Dorsolateral prefrontal cortex (tissue), 122 donors: ENCODE measurements at places on chromosomes 12 and 14. TPM values are rescaled to one million over a fixed set of nuclear protein-coding genes. Genes with fewer than 3 reads are reported as not detected.

The PIWIL1 gene
- not detected for total RNA-seq

The CLEC2A gene
- total RNA-seq: not detected

The ACSM4 gene
- not detected for total RNA-seq

The FZD10 gene
- total RNA-seq: 0.22 TPM

The EIF5 gene
- total RNA-seq: 294 TPM

The GPATCH2L gene
- total RNA-seq: 74.5 TPM

The OGFOD2 gene
- total RNA-seq: 17.3 TPM

The CFAP251 gene
- 7.3 TPM for total RNA-seq

The ADAM21 gene
- 1.3 TPM for total RNA-seq

The B4GALNT3 gene
- 10.3 TPM for total RNA-seq

The SOAT2 gene
- not detected for total RNA-seq

The MUCL1 gene
- total RNA-seq: not detected

DNA sequence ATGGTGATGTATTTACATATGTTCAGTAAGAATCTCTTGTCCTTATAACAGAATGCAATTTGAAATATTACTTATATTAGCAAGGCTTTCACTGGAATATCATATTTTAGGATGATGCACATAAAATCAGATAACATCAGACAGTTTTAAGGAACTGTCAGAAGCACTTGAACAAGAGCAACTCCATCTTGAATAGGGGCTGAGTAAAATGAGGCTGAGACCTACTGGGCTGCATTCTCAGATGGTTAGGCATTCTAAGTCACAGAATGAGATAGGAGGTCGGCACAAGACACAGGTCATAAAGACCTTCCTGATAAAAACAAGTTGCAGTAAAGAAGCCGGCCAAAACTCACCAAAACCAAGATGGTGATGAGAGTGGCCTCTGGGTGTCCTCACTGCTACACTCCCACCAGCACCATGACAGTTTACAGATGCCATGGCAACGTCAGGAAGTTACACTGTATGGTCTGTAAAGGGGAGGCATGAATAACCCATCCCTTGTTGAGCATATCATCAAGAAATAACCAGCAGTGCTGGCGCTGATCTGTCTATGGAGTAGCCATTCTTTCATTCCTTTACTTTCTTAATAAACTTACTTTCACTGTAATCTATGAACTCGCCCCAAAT, 27.6 kb upstream of the ETV6 start:
- no peak for DNase-seq

- no peak for DNase-seq
Measured at GRCh38 chr14:56102941-56103340, 15.3 kb upstream of the PELI2 start.

DNA sequence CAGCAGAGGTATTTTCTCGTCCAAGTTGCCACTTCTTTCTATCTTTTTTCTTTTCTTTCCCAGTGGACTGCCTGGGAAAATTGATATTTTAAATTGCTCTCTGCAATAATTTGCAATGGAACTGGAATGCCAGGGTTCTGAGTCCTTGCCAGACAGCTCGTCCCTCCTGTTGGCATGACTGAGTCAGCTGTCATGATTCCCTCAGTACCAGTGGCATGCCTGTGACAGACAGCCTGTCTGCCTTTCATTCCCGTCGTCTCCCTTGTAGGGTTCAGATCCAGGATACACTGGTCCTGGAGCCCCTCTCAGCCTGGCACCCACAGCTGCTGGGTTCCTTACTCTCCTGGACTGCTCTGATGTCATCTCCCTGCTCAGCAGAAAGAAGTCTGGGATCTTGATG, 84.8 kb downstream of the PTPN11 start:
- DNase-seq: no peak

DNA sequence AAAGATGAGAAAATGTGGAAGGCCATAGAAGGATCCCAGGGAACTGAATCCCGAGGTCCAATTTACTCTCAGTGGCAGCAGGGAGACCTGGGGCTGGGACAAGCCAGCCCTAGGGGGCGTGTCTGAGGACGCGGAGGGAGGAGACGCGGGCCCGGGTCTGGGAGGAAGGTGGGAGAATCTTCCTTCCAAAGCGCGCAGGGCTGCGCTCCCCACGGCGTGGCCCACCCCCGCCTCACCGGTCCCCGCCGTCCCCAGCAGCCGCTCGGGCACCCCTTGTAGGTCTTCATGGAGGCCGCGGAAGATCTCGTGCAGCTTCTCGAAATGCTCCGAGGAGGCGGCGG, 323 bp downstream of the VTI1B start:
- DNase-seq: peak; percentile 57

- DNase-seq: no peak
Measured at GRCh38 chr12:116222358-116222757, 55.1 kb downstream of the MED13L start.

DNA sequence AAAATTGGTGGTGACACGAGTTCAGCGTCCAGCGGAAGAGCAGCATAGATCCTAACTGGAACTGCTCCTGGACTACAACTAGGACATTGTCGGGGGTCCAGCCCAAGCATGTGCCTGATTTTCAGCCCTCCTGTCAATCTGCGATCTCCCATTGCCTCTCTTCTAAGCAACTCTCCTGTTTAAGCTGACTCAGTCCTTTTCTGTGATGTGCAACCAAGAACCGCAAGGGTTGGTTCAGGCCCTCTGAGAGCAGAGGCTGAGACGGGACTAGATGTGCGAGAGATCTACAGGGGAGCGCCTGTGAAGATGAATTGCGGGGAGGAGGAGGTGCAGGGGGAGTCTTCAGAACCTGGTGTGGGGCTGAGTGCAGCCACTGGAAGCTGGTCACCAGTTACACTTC, 3.7 kb upstream of the PAPLN start:
- no peak for DNase-seq

- peak; percentile 82 for DNase-seq
Measured at GRCh38 chr14:93173943-93174395, 10.7 kb downstream of the MOAP1 start.

DNA sequence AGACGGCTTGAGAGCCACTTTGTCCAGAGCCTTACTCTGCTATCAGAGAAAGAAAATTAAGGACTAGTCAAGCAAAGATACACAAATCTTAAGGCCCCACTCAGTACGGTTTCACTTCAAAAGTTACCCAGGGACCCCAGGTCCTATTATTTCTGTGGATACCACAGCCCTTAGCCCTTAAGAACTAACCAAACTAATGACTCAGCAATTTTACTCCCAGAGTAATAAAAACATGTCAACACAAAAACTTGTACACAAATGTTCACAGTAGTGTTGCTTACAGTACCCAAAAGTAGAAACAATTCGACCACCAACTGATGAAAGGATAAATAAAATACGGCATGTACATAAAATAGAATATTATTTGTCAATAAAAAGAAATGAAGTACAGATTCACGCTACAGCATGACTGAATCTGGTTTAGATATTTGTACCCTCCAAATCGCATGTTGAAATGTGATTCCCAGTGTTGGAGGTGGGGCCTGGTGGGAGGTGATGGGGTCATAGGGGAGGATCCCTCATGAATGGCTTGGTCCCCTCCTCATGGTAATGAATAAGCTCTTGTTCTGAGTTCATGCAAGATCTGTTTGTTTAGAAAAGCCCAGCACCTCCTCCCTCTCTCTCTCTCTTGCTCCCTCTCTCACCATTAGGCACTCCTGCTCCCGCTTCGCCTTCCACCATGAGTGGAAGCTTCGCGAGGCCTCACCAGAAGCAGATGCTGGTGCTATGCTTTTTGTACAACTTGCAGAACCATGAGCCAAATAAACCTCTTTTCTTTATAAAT, 30.5 kb downstream of the AREL1 start:
- peak; percentile 26 for DNase-seq

GRCh38 chr12:26609986-26610385, 223.0 kb downstream of the ITPR2 start:
- DNase-seq: no peak

DNA sequence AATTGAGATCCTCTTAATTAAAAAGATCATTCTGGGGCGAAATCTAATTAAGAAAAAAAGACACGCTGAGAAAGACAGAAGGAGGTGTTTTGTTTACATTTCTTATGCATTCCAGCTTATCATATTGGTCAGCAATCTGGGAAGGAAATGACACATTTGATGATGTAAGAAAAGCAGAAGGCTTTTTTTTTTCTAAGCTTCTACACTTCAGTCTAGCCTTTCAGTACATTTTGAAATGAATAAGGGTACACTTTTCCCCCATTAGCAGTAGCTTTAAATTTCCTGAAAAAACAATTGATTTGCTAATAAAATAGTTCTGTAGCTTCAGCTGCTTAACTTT, 5.9 kb upstream of the GSC start:
- no peak for DNase-seq

GRCh38 chr12:31224768-31225448, 101.0 kb downstream of the SINHCAF start:
- no peak for DNase-seq

DNA sequence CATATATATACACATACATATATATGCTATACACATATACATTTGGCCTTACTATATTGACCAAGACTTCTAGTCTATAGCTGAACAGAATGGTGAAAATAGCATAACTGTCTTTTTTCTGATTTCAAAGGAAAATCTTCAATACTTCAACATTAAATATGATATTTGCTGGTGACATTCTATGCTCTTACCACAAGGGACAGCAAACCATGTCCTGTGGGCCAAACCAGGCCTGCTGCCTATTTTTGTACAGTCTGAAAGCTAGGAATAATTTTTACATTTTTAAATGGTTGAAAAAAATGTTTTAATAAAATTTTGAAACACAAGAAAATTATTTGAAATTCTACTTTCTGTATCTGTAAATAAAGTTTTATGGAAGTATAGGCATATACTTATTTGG, 63.6 kb downstream of the EML5 start:
- no peak for DNase-seq

DNA sequence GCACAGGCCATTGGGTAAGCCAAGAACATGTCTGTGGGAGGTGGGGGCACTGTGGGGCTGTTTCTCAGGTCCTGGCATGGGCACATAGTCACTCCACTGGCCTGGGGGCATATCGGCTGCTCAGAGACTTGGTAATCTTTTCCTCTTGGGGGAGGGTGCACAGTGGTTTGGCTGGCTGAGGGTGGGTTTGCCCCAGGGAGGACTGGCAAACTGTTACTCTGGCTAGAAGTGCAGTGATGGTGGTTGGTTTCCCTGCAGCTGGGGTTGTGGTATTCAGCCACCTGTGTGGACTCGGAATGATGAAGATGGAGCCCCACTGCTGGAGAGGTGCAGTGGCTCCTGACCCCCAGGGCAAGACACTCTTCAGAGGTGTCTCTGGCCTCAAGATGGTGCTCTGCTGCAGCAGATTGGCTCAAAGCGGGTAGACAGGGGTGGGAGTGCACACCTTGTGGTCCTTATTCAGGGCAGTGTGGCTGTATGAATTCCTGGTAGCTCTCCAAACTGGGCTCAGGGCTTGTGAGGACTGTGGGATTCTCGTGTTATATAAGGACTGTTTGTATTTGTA, 74.1 kb upstream of the DDHD1 start:
- DNase-seq: no peak

DNA sequence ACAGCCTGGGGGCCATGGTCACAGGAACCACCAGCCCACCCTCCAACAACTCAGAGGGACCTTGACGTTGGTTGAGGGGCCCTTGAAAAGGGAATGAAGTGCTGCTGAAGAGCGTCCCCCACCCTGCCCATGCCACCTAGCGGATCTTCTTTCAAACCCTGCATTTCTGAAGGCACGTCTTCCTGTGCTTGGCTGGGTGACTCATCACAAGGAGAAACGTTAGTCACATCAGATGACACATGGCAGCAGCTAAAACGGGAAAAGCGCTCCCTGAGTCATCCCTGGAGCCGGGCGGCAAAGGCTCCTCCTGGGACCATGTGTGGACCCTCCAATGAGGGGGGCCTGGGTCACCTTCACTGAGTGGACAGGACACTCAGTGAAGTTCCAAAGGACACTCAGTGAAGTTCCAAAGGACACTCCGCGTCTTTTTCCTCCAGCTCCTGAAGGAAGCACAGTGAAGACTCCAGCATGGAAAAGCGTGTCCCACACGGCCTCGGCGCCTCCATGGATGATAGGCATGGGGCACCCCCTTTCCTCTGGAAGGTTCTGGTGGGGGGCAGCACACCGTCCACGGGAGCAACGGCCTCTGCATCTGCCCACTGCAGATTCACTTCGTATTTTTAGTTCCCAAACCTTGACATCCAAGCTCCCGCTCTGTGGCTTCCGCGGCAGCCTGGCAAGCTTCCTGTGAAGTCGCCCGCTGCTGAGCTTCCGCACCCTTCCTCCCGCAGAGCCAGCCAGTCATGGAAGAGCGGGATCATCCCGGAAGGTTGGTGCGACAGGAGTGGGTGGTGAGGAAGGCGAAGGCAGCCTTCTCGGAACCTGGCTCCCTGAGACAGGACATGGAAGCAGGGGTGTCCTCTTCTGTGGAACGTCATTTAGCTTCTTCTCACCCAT, 383.4 kb downstream of the VRK1 start:
- peak; percentile 47 for DNase-seq

GRCh38 chr12:127060310-127060847, 1206.6 kb upstream of the TMEM132C start:
- DNase-seq: no peak

GRCh38 chr12:53327435-53328042, 6.1 kb upstream of the AAAS start:
- DNase-seq: no peak

DNA sequence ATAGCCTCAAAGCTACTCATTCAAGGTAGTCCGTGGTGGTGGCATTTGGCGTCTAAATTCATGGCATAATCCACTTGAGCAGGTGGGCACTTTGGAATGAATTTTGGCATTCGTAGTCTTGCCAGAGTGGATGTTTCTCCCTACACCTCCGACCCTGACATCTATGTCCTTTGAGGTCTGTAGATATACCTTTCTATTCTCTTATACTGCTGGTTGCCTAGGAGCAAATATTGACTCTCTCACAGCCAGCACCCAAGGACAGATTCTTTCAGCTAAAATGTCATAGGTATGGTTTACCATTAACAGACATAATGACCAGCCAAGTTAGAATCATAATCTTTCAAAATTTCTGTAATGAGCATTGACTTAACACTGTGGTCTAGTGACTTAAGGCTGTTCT, 47.4 kb upstream of the FLRT2 start:
- no peak for DNase-seq

- no peak for DNase-seq
Measured at GRCh38 chr12:19179986-19180385, 50.5 kb downstream of the PLEKHA5 start.

- DNase-seq: no peak
Measured at GRCh38 chr12:52285172-52285745, 6.1 kb downstream of the KRT81 start.
